ENCODE measurements at places on chromosomes 12 and 14.

DNA sequence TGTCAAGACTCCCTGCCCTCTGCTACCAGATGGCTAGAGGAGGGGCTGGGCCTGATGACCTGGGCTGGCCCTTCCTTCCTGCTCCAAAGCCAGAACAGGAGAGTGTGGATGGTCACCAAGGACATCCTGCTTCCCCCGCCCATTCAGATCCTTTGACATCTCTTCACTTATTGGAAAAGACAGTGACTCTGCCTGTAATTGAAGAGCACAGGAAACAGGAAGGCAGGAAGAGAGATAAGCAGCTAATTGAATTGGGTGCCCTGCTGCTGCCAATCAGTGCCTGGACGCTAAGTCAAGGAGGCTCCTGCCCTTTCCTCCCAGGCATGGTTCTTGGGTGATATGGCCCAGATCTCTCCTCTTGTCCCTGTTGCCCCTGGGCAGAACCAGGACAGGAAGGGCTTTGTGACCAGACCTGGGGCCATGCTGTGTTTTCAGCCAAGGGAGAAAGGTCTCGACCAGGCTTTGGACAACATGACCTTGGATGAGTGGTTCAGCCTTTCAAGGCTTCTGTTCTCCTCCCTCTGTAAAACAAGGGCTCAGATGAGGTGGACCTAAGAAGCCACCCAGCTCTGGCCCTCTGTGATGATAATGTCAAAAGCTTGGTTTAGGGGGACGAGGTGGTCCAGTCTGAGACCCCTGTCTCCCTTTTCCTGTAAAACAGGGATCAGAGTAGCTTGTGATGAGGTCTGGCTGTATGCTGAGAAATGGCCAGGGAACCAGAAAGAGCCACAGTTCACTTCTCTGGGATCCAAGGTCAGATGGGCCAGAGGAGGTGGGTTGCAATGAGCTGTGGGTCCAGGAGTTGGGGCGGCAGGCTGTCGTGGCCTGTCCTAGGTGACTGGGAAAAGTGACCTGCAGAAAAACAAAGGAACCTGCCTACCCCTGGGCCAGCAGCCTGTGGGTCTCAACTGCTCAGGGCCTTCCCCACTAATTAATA lies 38.8 kb downstream of the FAM222A start:
- no peak for DNase-seq

- no peak for DNase-seq
These were observed 4.9 kb downstream of the GSTZ1 start for GRCh38 chr14:77325746-77326094.

DNA sequence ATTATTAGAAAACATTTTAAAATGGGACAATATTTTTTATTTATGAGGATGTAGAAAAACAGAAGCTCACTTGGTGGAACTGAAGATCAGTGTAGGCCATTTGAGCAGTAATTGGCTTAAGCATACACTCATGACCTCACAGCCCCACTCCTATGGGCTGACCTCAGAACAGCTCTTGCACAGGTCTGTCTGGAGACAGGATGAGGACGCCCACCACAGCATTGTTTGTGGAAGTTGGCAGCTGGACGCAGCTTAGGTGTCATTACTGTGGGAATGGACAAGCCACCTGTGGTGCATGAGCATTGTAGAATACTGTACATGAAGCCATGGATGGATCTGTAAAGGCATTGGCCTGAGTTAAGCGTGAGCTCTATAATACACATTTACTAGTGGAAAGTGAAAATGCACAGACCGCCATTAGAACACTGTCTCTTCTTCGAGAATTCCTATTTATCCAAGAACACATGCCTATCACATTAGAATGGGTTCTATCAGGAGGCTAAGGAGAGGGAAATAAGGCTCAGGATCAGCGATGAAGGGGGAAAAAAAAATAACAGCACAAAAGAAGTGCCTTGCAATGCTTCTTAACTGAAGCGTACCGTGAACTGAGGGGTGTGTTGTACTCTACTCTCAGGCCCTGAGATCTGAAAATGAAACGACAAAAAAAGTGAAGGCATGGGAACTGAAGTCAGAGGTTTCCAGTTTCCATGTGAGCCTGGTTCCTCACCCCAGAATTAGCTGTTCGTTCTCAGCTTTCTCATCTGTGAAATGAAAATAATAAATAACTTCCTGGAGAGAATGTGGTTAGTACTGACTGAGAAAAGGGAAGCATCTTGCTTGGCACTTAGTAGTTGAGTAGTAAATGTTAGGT lies 33.6 kb downstream of the KCNA1 start:
- DNase-seq = no peak

DNA sequence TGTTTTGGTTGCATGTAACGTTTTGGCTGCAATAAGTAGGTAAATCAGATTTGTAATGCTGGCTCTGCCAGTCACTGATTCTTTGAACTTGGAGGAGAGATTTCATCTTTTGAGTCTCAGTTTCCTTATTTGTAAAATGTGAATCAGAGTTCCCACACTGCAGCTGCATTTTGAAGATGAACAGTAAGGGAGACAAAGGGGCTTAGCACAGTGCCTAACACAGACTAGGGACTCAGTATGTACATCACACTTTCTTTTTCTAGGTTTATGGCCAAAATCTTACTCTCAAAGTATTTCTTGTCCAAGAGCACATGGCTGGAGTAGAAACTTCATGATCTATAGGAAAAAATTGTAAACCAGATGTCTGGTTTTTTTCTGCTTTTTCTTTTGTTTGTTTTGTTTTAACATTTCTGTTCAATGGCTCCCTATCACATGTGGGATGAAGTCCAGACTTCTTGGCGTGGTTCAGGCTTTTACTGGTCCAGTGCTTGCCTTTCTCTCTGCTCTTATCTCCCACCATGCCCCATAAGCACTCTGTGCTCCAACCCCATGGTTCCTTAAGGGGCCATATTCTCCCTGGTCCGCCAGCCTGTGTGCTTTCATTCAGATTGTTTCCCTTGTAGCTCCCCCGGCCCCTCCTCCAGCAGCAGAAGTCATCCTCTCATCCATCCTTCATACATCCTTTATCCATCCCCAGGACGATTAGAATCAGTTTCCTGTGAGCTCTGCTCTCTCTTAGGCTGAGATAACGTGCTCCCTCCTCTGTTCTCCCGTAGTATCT lies 58.0 kb downstream of the SYNE2 start:
- DNase-seq = no peak

- no peak for DNase-seq
These were observed 52.7 kb downstream of the KCNA5 start for GRCh38 chr12:5096241-5096924.

GRCh38 chr12:113551563-113551962 lies 79.9 kb upstream of the LHX5 start:
- no peak for DNase-seq

DNA sequence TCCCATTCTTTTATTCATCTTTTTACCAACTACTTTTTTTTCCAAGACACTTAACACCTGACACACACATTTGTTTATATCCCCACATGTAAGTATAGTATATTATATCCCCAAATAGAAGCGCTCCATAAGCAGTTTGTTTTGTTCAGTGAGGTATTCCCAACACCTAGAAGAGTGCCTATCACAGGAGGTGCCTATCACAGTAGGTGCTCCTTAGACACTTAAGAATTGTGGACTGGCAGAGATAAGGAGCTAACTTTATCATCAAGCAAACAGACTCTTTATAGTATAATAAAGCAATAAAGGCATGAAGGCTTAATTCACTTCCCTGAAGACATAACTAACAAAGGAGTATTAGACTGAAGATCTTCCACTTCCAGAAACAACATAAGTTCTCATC lies 29.1 kb downstream of the OSBPL8 start:
- no peak for DNase-seq

All from D721Med (cell line).